ENCODE measurements at places on chromosomes 4 and X. TPM values are rescaled to one million over a fixed set of nuclear protein-coding genes. Genes with fewer than 3 reads are reported as not detected.

DNA sequence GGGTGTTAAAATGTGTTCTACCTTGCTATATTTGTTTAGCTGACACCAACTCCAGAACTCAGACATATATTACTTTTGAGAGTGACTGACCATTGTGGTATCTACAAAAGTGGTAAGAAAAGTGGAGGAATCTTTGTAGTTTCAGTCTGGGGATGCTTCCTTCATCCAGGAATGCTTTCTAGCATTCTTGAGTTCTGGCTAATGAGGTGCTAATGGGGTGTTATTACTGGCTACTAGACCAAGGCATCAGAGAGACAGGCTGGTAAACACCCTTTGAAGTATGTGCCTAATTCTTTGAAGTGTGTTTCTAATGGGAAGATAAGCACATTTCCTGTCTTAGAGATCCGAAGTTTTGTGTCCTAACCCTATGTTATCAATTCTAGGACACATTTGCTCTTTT is 310.4 kb downstream of the SPRY1 start:
- no peaks in the 10 kb centered on the region for H3K4me1 ChIP-seq
- DNase-seq, result no peak
- no peak overlapping the region for H3K4me3 ChIP-seq
- peaks cover 8% of the 10 kb centered on the region for H3K27me3 ChIP-seq

GRCh38 chr4:73417973-73418372 is 13.9 kb downstream of the ALB start:
- no peak overlapping the region for H3K27ac ChIP-seq
- H3K36me3 ChIP-seq, result no peaks in the 10 kb centered on the region
- DNase-seq, result no peak
- H3K4me1 ChIP-seq, result no peaks in the 10 kb centered on the region

DNA sequence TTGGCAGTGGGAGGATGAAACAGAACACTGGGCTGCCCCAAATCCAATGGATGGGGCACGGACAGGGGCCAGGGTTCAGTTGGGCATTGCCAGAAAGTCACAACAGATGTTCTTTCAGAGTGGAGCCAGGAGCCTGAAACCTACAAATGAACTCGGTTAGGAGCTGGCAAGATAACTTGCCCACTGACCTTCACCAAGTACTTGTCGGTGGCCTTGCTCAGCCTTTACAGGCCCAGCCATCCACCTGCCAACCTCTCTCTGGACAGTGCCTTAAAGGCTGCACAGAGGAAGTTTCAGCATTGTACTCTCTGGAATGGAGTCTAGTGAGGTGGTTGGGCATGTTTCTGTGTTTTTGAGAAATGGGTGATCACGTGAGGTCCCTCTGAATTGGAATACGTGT is 87.1 kb upstream of the USP9X start:
- no peak for DNase-seq
- no peak overlapping the region for H3K4me3 ChIP-seq
- H3K27me3 ChIP-seq, result peaks cover 49% of the 10 kb centered on the region
- H3K36me3 ChIP-seq, result peaks cover 5% of the 10 kb centered on the region
- H3K27ac ChIP-seq, result no peak overlapping the region

GRCh38 chrX:38804432-38804681 is 3.1 kb downstream of the MID1IP1 start:
- peak overlapping the region; percentile 91 for H3K27ac ChIP-seq
- H3K36me3 ChIP-seq, result peaks cover 28% of the 10 kb centered on the region
- H3K4me3 ChIP-seq, result peak overlapping the region; percentile 100
- DNase-seq, result peak; percentile 42
- no peaks in the 10 kb centered on the region for H3K27me3 ChIP-seq

DNA sequence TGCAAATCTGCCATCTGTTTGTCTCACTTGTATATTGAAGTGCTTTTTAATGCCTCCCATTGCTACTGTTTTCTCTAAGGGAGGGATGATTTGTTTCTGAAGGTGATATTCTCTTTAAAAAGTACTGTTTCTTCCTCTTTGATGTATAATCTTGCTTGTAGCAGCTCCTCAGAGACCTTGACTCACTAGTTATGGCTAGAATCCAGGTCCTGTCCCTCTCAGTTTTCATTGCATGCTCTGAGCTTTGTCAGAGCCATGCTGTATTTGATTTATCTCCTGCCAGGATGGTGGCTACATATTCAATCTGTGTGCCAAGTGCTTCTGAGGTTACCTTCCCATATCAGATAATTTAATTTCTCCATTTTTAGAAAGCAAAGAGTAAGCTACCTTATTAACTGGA is 56.0 kb downstream of the GLUD2 start:
- no peak overlapping the region for H3K4me3 ChIP-seq
- no peak overlapping the region for H3K27ac ChIP-seq
- peaks cover 16% of the 10 kb centered on the region for H3K27me3 ChIP-seq
- no peaks in the 10 kb centered on the region for H3K36me3 ChIP-seq
- no peak for DNase-seq

DNA sequence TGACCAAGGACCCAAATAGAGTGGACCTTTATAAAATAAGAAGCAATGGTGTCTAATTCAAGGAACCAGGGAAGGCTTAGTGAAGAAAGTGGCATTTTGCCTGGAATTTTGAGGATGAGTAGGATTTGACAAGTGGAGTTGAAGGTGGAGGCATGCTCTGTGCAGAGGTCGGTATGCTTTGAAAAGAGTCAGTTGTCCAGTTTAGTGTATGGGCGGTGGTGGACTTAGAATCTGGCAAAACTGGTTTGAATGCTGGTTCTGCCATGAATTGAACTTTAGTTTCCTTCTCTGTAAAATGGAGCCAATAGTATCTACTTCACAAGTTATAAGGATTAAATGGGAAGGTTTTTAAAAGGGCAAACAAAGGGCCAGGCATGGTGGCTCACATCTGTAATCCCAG is 29.7 kb downstream of the SEPTIN11 start:
- no peak overlapping the region for H3K4me3 ChIP-seq
- no peaks in the 10 kb centered on the region for H3K27me3 ChIP-seq
- H3K27ac ChIP-seq, result no peak overlapping the region
- peaks cover 33% of the 10 kb centered on the region for H3K4me1 ChIP-seq

DNA sequence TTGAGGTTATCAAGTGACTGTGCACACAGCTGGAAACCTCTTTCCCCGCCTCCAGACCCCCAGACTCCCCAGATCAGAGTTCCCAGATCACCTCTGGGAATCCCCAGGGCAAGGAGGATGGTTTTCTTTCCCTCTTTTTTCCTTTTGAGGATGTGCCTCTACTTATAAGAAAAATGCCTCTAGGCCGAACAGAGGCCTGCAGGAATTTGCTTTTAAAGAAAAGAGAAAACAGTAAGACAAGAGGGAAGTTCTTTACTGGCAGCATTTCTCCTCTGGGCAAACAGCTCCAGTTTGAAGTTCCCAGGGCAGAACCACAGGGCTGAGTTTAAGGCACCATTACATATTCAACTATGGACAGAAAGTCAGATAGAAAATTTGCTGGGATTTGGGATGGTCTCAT is 837.9 kb upstream of the LCORL start:
- DNase-seq, result no peak
- H3K4me3 ChIP-seq, result no peak overlapping the region
- H3K36me3 ChIP-seq, result no peaks in the 10 kb centered on the region
- H3K27me3 ChIP-seq, result no peaks in the 10 kb centered on the region

DNA sequence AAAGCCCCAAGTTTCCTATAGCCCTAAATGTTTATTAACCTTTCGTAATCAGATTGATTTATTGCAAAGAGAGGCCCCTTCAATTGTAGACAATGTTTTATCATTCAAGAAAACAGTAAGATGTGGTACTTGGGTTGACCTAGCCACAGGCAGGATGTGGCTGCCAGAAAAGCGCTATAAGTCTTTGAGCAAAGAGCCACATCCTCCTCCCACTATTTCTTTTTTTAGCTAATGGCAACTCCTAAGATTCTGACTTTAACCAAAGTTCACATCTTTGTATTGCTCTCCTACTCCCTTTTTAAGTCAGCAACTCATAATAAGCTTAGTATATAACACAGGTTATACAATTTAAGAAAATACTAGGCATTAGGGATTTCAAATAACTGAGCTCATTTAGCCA is 70.7 kb upstream of the PPP3CA start:
- H3K27me3 ChIP-seq, result peaks cover 49% of the 10 kb centered on the region
- peak overlapping the region; percentile 33 for H3K4me3 ChIP-seq
- peaks cover 55% of the 10 kb centered on the region for H3K4me1 ChIP-seq
- peak overlapping the region; percentile 88 for H3K27ac ChIP-seq

Gene PROM1
- total RNA-seq, result 0.22 TPM

Gene LNX1
- not detected for total RNA-seq

Gene ERCC6L
- total RNA-seq, result 6.5 TPM

Gene BTK
- 1.9 TPM for total RNA-seq
